ENCODE measurements at places on chromosomes 13 and 19. TPM values are rescaled to one million over a fixed set of nuclear protein-coding genes. Genes with fewer than 3 reads are reported as not detected.

PET100 gene
- 93.2 TPM for total RNA-seq

- DNase-seq = no peak
Measured at GRCh38 chr19:10687518-10688288, 13.5 kb upstream of the QTRT1 start.

DNA sequence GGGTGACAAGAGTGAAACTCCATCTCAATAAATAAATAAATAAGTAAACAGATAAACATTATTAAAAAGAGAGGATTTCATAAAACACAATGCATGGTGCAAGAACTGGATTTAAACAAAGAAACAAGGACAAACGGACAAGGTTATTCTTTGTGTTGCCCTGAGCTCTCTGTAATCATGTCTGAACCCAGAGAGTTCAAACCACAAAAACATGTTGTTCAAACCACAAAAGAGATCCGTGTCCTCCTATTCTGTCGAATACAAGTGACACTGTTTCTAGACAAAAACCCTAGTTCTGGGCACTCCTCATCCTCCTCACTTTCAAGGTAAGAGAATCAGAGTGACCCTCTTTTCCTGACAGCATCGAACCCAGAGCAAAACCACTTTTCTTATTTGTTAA lies 4.6 kb upstream of the TPRX2 start:
- no peak for DNase-seq

DNA sequence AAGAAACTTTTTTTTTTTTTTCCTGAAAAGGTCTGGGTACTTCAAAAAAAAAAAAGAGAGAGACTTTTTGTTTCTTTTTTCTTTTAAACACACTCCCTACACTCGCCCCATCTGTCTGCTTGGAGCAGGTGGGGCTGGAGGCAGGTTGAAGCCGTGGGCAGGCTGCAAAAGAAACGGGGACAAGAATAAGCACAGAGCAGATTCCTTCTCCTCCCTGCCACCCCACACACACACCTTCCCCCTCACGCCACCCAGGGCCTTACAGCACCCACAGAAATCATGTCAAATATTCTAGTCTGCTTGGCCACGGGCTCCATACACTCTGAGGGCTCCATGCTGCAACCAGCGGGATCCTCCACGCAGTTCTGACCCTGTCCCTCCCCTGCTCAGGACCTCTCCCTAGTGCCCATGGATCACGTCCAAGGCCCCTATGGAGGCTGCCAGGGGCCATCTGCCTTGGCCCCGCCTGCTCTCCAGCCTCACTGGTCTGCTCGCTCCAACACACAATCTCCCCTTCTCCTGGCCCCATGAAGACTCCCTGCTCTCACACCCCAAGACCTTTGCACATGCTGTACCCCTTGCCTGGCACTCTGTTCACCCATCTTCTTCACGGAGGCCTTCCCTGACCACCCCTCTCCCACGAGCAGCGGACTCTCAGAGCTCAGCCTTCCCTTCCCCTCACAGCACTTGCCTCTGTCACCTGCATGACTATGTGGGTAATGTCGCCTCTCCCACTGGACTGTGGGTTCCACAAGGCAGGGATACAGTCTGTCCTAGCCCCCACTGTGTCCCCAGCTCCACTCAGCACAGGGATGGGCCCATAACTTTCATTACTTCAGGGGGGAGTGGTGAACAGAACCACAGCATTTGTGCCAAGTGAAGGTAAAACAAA lies 11.4 kb downstream of the AKT2 start:
- DNase-seq = no peak

GRCh38 chr13:68550330-68550729 lies 1320.2 kb upstream of the PCDH9 start:
- no peak for DNase-seq

DNA sequence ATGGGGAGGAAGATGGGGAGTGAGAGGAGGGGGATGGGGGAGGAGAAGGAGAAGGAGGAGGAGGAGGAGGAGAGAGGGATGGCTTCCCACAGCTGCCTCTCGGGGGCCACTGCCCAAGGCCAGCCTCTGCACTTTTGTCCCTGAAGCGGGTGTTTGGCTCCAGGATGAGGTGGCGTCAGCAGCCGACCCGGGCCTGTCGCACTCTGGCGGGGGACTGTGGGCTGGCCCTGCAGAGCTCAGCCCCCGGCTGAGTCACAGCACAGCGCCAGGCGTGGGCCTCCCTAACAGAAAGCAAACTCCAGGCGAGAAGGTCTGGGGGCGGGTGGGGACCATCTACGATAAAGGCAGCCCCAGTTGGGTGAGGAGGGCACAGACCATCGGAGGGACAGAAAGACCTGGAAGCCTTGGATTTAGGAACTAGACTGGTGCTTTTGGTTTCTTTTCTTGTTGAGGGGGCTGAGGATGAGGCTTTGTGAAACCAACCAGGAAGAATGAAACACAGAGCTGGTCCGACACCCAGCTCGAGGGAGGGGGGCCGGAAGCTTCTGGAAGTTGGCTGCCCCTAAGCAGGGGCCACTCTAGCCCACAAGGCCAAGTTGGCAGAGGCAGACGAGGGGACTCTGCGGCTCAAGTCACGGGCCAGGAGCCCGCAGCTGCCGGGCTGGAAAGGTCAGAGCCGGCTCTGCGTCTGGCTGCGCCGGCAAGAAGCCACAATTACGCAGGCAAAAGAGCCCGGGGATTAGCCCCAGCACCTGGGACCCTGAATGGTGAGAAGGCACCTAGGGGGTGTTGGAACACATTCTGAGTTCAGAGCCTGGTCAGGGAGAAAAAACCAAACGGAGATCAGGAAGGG lies 18.2 kb downstream of the LSM4 start:
- peak; percentile 91 for DNase-seq
